ENCODE measurements at places on chromosomes 7 and 10.

DNA sequence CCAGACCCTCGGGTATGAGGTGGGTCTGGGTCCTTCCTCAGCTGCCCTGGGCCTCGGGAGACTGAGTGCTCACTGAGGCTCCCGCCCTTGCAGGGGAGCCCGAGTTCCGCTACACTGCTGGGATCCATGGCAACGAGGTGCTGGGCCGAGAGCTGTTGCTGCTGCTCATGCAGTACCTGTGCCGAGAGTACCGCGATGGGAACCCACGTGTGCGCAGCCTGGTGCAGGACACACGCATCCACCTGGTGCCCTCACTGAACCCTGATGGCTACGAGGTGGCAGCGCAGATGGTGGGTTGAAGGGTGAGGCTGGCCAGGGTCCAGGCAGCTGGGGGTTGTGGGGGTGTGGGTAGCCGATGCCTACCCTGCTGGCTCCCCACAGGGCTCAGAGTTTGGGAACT lies 7.6 kb downstream of the AEBP1 start:
- DNase-seq: no peak

- no peak for DNase-seq
These were observed 27.0 kb downstream of the CALML3 start for GRCh38 chr10:5551531-5552375.

- no peak for DNase-seq
These were observed 258.0 kb upstream of the SP4 start for GRCh38 chr7:21169667-21170580.

- DNase-seq: no peak
These were observed 228.0 kb downstream of the CACNB2 start for GRCh38 chr10:18368273-18368672.

DNA sequence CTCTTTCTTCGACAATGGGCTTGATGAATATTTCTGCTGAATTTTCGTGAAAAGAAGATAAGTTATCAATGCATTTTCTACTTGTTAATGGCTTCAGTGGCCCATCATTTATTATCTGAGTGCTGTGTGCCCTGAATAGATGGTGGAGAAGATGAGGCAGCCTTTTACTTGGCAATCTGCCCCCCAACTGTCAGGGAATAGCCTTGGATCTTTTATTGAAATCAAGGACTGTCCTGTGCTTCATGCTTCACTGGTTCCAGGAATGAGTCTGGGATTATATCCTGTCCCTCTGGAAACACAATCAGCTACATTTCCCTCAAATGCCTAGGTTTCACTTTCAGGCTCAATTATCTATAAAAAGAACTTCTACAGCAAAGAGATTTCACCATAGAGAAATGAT lies 75.9 kb upstream of the NXPH1 start:
- no peak for DNase-seq

DNA sequence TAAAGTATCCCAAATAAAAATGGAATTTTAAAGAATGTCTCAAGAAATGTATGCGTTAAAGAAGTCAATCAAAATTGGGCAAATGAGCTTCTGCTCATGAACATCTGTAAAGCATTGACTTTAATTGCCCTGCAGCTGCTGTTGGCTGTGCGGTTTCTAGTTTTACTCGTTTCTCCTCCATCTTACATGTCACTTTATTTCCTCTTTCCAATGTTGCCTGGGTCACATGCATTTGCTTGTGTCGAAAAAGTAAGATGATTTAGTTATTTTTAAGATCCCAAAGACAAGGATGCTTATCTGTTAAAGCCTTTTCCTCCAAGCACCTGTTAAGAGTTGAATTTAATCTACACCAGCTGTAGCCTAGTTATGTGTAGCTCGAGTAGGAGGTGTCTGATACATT lies 310.4 kb downstream of the EXOC4 start:
- DNase-seq: no peak

DNA sequence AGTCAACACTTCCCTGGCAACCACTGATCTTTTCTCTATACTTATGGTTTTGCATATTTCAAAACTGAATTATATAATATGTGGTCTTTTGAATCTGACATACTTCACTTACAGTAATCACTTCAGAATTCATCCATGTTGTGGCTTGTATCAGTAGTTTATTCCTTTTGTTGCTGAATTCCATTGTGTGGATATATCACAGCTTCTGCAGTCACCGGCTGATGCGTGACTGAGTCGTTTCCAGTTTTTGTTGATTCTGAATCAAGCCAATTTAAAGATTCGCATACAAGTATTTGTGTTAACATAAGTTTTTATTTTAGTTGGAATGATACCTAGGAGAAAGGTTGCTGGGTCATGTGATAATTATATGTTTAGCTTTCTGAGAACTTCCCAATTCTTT lies 672.5 kb upstream of the ANKRD30A start:
- no peak for DNase-seq

DNA sequence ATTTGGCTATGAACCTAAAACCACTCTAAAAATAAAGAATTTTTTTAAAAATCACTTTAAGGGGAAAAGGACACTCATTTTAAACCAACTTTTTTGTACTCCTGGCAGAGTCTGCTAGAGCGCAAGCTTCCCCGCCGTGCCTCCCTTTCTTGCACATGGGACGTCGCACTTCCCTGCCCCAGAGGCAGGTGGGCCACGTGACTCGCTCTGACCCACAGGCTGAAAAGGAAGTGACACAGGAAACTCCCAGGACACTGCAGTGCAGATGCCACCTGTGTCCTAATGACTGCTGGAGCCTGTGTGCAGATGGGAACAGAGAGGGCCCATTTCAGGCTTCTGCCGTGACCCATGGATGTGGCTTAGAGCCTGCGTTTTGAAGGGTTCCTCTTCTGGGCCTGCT lies 142.1 kb upstream of the LANCL2 start:
- no peak for DNase-seq

DNA sequence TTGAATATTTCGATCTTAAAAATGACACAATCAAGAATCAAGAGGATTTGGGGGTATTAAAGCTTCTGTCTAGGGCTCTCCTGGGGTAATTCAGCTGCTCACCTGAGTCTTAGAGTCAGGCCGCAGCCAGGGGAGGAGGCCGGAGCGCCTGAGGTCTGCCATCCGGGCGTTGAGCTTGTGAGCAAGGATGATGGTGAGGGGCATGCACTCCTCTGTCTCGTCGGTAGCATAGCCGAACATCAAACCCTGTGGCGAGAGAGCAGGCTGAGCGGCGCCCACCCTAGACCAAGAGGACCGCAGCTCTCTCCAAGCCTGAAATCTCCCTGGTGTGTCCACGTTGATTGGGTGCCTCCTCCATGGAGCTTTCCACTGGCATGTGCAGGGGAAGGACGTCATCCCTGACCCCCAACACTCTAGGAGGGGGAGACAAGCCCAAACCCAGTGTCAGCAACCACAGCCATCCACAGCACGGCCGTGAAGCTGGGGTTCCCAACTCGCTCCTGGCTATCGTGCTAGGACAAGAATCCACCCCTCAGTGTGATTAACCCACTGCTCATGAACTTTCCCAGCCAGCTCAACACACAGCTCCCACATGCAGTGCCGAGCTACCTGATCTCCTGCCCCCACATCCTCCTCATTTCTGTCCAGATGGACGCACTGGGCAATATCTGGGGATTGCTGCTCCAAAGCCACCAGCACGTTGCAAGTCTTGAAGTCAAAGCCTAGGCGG lies 9.2 kb downstream of the MAT1A start:
- DNase-seq: no peak

- no peak for DNase-seq
These were observed 425.8 kb upstream of the CELF2 start for GRCh38 chr10:10591715-10592341.

DNA sequence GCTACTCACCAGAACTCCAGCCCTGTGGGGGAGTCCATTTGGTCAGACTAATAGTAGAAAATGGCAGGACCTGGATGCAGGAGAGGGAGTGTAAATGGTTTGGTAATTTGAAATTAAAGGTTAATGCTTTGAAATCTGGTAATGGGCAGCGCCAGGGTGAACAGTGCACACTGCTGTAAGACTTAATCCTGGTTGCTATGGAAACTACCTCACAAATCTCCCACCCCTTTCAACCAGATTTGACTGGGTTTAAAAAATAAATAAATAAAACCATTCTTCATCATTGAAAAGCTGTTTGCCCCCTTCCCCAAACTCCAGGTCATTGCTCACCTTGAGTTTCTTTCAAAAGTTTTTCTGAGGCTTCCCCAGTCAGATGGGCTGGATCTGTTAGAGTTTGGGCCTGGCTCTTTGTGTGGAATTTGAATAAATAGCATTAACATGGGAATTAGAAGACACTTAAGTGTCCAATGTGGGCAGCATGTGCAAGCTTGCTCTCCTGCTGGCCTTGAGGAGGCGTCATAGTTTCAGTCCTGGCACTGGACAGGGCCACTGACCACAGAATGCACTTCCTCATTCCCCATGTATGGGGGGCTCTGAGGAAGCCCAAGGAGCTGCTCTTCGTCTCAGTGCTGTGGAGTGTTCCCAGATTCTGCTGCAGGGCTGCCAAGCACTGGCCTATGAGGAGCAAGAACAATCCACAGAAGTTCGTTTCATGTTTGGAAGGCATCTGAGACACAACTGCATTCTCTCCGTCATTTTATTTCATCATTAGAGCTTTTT lies 90.7 kb downstream of the LRRC4 start:
- no peak for DNase-seq

GRCh38 chr7:34080513-34080912 lies 175.2 kb downstream of the BMPER start:
- DNase-seq: no peak

DNA sequence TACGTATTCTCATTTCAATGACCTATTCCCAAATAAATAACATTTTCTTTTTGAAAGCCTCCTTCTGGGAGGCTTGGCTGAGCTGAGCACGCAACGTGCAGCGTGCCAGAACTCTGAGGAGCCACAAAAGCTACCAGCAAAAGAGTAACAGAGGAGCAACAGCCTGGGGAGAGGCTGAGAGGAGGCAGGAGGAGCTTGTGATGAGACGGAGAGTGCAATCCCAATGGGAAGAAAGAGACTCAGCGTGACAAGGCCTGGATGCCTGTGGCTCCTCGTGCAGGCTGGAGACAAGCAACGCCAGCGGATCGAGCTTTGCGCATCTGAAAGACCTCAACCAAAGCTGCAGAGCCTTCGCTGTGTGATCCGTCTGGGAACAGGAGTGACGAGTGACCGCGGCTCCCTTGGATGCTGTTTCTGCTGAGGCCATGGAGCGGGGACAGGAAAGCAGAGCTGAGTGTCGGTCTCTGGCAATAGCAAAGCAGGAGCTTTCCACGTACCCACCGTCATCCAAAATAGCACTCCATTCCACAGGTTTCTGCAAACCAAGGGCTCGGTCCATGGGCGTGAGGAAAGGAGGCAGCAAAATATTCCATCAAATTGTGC lies 171.7 kb upstream of the PFKP start:
- DNase-seq: no peak

DNA sequence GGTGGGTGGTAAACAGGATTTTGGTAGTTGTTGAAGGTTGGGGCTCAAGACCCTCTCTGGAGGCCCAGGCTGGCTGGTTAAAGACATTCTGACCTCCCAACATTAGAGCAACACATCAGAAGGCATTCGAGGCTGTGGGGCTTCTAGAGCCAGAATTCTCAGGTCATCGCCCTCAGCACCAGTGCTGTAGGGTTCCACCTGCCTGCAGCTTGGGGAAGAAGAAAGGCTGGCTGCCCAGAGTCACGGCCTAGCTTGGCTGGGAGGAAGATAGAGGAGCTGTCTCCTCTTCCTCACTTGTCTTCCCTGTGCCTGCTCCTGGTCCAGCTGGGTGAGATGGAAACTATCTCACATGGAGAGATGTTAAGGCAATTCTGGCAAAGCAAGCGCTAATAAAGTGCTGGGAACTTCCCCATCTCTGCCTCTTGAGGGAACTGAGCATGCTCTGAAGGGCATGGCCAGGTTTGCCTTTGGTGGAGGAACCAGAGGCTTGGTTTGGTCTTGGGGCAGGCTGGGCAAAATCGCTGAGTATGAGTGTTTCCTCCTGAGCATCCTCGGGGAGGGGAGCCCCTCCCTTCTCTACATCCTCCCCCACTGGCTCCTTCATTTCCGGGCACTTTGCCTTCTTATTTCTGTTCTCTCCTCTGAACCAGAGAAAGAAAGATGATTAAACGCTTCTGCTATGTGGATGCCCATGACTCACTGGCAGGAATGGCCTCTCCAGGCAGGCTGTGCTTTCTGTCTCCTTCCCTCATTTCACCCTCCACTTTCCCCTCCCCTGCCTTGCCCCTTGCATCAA lies 509.0 kb upstream of the PODXL start:
- DNase-seq: no peak

DNA sequence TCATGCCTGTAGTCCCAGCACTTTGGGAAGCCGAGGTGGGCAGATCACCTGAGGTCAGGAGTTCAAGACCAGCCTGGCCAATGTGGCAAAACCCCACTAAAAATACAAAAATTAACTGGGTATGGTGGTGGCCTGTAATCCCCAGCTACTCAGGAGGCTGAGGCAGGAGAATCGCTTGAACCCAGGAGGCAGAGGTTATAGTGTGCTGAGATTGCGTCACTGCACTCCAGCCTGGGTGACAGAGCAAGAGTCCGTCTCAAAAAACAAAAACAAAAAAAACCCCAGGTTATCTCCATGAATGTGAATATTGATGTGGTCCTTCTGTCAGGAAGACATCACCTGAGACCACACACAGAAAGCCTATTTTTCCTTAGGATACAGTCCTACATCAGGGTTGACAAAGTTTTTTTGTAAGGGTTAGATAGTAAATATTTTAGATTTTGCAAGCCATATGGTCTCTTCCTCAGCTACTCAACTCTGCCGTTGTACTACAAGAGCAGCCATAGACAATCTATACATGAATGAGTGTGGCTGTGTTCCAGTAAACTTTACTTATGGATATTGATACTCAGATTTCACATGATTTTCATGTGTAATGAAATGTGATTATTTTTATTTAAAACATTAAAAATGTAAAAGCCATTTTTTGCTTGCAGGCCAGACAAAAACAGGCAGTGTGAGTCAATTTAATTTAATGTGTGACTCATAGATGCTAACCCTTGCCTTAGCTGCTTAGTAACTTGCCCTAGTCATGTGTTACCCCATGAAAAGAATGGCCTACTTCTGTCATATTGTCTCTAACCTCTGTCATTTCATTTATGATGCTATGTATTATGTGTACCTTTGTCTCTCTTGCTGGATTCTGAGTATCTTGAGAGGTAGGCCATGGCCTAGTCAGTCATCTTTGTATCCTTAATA lies 78.1 kb downstream of the TPST1 start:
- DNase-seq: no peak

DNA sequence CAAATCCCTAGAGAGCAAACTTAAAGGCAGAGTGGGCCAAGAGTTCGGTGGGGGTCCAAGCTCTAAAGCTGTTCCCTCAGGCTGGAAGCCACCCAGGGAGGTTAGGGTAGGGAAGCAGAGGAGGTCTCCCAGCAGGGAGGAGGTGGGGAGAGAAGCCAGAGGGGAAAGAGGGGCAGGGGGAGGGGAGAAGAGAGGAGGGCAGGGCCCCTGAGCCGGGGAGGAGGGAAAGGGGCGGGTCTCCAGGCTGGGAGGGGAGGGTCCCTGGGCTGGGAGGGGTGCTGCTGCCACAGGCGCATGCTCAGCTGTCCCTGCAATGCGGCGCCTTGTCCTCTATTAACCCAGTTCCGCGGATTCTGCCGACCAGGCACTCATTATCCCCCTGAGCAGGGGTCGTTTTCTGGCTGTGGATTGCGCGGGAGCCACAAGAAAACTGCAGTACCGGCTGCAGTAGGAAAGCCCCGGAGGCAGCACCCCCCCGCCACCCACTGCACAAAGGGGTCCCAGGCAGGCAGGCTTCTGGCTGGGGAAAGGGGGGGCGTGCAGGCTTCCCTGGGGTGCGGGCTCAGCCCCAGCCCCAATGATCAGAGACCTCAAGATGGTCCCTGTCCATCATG lies 49.3 kb downstream of the CAMK2B start:
- DNase-seq: no peak

- DNase-seq: no peak
These were observed 3.2 kb downstream of the GLI3 start for GRCh38 chr7:42233695-42234331.
